ENCODE measurements at places on chromosomes 7 and 10.

DNA sequence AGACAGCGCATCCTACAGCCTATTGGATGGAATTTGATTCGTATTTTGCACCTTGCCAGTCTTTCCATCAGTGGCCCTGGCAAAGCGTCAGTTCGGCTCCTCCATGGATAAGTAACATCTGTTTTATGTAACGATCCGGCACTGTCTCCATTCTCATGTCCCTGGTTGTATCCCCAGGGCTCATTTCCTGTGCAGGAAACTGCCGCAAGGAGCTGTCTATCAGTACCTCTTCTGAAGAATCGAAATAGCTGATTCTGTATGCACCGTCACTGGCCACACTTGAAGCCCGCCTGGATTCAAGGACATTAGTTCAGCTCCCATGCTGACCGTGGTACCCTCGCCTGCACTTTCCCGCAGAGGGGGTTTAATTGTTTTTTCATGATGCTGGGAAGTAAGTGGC, 53.1 kb upstream of the NPS start:
- no peak for DNase-seq

DNA sequence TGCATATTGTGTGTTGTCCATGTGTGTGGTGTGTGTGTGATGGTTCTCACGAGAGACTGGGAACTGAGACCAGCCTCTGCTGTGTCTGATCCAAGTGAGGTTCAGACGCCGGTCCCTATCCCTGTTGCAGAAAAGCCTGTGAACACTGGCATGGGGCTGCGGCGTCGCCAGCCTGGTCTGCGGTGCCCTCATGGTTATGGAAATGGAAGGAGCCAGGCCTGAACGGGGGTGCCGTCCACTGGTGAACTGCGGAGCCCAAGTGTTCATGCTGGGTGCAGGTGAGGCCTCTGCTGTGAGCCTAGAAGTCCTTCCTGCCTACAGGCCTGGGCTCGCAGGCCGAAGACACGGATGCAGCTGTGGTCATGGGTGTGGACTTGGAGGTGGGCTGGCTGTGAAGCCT, 18.7 kb upstream of the NCAPG2 start:
- no peak for DNase-seq

GRCh38 chr7:133025056-133025455, 56.8 kb downstream of the CHCHD3 start:
- no peak for DNase-seq

- no peak for DNase-seq
Observed at GRCh38 chr10:131729361-131729760, 171.4 kb upstream of the PPP2R2D start.

GRCh38 chr10:67818323-67818722, 19.7 kb downstream of the DNAJC12 start:
- DNase-seq = no peak

- no peak for DNase-seq
Observed at GRCh38 chr7:67990003-67990402, 993.4 kb downstream of the TYW1 start.

GRCh38 chr10:33534416-33534815, 199.9 kb upstream of the NRP1 start:
- DNase-seq = no peak

DNA sequence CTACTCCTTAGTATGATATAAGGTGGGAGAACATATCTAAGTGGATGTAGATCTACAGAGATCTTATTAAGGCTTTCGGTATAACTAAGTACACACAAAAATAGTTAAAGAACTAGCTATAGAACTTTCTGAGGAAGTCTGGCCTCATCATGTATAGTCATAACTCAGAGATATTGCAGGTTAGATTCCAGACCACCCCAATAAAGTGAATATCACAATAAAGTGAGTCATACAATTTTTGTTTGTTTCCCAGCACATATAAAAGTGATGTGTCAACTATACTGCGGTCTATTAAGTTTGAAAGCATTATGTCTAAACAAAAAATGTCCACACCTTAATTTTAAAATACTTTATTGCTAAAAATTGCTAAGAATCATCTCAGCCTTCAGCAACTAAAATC, 24.7 kb upstream of the SEMA3A start:
- DNase-seq = no peak

DNA sequence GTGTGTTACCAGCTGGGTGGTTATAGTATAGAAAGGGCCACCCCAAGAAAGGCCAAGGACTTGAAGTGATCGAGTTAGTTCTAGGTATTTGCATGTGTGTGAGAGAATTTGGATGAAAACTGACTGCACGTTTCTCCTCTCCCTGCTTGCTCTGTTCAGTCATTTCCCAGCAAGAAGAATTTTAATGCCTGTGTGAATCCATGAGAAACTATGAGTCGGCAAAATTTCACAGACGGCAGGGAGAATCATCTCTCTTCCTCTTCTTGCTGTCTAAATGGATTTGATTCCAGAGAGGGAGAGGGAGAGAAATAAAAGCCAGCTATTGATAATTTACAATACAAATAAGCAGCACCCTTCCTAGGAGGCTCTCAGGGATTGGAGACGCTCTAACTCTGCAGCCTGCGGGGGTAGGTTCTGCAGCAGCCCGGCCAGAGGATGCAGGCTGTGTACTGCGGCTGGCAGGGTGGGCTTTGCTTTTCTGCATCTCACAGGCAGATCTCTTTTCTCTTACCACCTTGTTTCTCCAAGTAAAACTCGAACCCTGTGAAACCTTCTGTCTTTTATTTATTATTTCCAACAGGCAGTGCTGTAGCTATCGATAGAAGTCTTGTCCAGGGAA, 183.6 kb downstream of the TCF7L2 start:
- no peak for DNase-seq

DNA sequence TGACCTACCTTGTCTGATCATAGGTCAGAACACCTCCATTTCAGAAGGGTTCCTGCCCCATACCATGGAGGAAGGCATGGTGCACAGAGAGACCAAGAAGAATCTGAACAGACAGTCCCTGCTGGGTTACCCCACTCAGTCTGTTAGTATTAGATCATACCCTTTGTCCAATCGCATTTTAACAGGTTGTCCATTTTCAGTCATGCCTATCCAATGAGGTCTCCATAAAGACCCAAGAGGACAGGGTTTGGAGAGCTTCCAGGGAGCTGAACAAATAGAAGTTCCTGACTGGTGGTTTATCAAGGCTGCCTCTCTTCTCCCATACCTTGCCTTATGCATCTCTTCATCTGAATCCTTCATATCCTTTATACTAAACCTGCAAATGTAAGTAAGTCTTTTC, 21.2 kb upstream of the SLC16A12 start:
- DNase-seq = no peak

DNA sequence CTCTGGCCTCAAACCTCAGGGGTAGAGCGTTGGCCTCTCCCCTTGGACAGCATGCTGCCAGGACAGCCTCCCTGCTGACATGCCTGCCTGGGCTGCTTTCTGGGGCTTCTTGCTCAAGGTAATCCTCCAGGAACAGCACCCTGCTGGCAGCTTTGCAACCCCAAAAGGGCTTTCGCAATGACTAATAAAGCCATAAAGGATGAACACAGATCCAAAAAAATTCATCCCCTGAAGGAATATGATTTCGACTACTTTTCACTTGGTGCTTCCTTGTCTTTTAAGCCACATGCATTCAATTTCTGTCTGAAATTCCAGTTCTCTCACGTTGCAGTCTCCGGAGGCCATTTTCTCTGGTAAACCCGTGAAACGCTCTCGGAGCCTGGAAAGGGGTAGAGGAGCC, 15.1 kb upstream of the SH3PXD2A start:
- DNase-seq = no peak

DNA sequence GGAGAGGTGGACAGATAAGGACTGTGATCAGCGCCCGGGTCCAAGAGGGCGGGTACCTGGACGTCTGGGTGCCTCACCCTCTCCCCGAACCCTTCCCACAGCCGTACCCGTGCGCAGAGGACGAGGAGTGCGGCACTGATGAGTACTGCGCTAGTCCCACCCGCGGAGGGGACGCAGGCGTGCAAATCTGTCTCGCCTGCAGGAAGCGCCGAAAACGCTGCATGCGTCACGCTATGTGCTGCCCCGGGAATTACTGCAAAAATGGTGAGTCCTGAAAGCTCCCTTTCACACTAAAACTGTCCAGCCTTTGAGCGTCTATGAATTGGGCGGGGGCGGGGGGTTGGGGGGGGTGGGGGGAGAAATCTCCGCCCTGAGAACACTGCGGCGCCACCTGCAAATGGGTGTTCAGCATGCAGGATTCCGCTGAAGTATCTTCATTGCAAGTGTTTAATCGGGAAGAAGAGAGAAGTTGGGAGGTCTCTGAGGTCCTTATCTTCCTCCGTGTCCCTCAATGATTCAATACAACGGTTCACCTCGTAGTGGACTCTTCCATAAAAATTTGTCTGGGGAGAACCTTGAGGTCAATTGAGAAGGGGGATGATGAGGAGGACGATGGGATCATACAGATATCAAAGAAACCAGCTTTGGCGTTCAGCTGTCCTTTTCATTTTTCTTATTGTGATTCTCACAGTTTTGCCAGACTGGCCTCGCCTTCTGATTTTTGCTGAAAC, 906 bp downstream of the DKK1 start:
- DNase-seq = no peak

- no peak for DNase-seq
Observed at GRCh38 chr10:130751851-130752250, 559.7 kb downstream of the TCERG1L start.

DNA sequence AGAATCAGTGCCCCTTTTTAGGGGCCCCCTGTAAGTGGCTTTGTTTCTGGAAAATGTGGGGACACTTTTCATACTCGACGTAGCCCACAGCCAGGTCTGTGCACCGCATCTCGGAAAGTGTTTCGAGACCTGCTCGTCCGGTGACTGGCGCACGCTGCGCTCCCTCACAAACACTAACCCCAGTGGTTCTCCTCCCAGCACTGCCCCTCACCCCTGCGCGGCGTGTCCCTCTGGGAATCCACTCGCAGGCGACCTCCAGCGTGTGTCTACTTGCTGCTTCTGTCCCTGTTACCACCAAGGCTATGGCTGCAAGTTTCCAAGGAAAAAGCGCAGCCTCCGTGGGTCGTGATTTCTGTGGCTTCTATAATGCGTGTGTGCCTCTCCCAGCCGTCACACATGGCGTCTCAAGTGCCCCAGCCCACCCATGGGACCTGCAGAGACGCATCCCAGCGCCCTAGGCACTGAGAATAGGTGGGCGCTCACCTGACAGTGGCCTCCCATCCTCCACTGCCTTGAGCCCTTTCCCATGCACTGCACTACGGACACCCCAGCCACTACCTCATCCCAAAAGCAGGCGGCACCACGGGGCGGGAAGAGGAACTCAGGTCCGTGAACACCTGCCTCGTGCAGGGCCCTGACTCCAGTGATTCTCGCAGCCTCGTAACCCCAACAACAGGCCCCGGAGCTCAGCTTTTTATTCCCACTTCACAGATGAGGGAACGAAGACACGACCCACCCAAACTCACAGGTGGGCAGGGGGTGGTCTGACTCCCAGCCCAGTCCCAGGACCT, 49.3 kb downstream of the PTPRN2 start:
- DNase-seq = no peak

DNA sequence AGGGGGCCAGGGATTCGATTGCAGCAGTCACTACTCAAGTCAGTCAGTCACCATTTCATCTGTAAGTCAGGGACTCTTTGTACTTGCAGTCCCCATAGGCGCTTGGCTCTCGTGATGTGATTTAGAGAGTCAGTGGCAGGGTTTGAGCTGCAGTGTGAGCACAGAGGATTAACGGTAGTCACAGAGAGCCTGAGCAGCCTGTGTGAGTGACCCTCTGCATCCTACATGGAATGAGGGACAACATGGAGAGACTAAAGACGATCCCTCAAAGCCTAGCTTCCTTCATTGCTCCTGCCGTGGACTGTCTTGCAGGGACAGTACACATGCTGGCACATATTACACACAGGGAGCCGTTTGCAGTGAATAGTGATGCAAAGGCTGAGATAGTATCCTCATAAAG, 56.3 kb downstream of the PRPF18 start:
- no peak for DNase-seq

DNA sequence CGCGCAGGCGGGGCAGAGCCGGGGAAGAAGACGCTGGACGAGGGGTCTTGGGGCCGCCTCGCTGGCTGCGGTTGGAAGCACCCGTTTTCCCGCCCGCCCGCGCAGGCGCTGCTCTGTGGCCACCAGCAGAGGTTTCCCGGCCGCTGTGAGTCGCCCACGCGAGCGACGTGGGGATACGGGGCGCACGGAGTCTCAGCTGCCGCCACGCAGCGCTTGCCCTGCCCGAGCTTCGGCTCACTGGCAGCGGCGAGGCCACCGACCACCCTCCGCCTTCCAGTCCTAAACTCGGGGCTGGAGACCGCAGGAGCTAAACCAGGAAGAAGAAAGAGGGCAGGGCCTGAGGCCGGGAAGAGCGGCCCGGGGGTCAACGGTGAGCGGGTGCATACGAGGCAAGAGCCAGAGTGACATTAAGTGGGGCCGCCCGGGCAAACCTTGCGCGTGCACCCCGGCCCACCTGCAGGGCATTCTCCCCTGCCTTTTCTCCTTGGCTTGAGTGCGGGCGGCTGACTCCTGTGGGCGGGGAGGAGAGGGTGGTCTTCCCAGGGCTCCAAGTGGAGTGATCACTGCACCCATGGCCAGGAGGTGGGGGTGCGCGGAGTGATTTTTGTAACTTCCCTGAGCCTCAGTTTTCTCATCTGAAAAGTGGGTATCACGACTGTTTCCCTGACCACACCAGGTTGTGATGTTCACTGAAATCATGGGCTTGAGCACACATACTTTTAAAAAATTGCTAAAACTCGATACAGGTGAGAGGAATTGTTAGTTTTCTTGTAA, 7.1 kb upstream of the EMX2 start:
- DNase-seq = no peak

GRCh38 chr10:49170632-49171325, 17.4 kb downstream of the TMEM273 start:
- DNase-seq = no peak

DNA sequence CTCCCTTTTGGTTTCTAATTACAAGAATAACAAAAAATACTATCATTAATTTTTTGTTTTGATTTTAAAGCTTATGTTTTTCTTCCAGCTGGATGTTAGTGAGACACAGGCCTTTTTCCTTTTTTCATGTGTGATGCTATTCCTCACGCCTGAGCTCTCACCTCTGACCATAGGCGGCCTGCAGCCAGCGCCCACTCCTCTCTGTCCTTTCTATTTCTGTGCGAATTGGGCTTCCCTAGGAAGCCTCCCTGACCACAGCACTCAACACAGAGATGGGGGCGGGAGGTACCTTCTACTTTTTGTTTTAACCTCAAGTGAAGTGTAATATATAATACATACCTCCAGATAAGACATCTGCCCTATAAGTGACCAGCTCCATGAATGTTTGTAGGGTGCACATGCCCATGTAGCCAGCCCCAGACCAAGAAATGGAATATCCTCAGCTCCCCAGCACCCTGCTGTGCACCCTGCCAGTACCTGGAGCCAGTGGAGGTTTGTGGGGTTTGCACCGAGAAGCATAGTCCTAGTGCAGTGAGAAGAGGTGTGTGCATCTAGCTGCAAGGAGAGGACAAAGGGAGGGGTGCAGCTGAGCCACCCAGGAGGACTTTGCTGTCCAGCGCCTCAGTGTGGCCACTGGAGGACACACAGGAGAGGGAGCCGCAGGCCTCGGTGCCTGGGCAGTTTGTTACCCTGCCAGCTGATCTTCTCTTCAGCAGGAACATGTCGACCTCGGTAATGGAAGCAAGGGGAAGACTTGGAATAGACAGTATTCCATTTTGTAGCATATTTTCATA, 38.5 kb downstream of the BNIP3 start:
- DNase-seq = no peak

Data from SW 1271 (cell line).